HL-60 (cell line): ENCODE measurements at places on chromosomes 1 and 21.

DNA sequence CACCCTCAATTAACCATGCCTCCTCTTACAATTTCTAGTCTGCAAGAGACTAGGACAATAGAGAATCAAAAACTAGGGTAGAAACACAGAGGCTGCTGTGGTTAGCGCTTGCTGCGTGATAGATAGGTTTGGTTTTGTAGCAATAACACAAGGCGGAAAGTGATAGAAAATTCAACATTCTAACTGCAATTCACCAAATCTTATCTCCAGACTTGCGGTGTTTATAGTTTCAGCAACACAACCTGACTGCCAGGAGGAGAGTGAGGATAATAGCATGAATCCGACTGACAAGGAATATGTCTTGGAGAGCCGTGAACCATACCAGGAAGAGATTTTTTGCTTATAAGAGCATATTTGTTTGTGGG, 30.7 kb upstream of the IFNAR2 start:
- DNase-seq = no peak

GRCh38 chr21:41250519-41250918, 66.1 kb upstream of the FAM3B start:
- DNase-seq = no peak

- no peak for DNase-seq
Measured at GRCh38 chr21:33688353-33688752, 46.1 kb downstream of the ITSN1 start.

DNA sequence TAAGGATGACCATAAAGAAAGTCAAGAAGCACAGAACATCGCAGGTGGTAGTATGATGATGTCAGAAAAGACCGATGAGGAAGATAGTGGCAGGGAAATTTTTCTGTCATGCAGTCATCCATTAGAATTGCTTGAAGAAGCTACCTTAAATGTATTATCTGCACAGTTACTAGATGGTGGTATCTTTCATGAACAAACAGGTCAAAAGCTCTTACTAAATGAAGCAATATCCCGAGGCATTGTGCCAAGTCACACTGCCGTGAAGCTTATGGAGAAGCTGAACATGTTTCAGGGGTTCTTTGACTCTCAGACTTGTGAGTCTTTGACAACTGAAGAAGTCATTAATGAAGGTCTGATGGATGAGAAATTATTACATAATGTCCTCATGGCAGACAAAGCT, 128.8 kb downstream of the MACF1 start:
- no peak for DNase-seq

DNA sequence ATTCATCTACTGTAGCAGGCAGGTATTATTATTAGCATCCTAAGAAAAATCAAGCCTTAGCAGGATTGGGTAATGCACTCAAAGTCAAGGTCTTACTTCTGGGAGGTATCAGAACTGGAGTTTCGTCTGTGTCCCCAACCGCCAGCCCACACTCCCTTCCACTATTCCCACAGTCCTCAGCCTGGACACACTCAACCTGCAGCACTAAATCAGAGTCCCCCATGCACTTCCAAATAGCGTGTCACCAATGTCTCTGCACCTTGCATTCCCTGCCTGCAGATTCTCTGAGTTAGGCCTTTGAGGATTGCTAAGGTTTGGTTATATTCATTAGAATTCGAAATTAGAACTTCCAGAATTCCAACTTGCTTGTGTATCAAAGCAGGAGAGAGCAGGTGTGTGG, 3.9 kb downstream of the LYPD8 start:
- no peak for DNase-seq

DNA sequence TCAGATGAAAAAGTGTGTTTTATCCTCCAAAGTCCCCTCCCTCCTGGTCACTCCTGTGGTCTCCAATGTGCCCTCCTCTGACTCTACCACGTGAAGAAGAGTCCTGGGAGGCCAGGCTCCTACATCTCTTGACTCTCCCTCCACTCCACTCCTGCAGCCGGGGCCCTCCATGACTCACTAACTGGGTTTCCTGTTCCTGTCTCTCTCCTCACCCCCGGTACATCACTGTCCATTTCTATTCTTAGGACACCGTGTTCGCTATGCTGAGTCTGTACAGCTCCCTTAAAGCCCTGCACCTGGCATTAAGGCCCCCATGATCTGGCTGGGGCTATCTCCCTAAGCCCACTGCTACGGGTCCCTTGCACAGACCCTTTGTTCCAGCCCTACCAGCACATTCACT, 93.4 kb downstream of the BCAR3 start:
- no peak for DNase-seq

GRCh38 chr21:23574932-23575331, 2032.3 kb downstream of the MRPL39 start:
- no peak for DNase-seq

DNA sequence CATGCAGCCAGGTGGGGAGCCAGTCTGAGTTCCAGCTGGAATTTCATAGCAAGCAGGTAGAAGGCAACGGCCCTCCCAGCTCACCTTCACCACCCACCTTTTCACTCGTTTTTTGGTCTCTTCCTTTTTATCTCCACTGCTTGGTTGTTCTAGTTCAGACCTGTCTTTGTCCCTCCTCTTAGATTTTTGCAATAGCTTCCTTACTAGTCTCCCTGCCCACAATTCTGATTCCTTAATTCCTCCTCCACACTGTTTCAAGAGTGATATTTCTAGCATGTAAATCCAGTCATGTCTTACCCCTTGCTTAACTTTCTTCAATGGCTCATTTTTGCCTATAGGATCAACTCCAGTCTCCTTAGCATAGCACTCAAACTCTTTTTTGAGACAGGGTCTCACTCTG, 119.6 kb downstream of the TMEM53 start:
- no peak for DNase-seq

DNA sequence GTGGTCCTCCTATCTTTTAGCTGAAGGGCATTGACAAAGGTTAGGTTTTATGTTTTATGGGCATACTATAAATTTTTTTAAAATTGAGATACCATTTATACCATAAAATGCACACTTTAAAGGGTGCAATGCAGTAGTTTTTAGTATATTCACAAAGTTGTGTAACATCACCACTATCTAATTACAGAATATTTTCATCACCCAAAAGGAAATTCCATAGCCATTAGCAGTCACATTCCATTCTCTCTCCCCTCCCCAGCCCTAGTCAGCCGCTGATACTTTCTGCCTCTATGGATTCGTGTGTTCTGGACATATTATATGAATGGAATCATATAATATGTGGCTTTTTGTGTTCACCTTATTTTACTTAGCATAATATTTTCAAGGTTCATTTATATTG, 135.8 kb upstream of the B3GALT2 start:
- DNase-seq = no peak

DNA sequence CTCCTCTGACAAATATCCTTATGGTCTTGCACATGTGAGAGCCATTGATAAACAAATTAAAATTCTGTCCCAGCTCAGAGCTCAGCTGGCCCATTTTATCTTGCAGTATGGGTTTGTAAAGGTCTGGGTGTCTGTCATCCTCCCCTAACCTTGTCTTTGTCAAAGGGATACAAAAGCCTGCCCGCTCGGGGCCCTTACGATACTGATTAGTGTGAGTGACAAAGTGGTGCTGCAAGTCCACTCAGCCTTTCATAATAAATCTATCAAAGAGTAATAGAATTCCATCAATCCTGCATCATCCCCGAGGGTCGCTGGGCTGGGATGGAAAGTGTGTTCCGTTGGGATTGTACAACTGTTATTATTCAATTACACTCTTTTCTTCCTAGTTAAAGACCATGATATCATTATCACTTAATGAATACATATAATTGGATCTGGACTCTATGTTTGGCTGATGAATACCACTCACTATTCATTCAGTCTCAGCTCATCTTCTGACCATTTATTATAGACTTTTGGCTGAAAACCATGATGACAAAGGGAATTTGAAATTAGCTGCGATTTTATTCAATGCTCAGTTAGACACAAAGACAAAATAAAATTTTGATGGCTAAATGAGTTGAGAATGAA, 122.5 kb upstream of the FOXD3 start:
- DNase-seq = no peak

- no peak for DNase-seq
Measured at GRCh38 chr1:203422116-203422515, 53.5 kb upstream of the PRELP start.

DNA sequence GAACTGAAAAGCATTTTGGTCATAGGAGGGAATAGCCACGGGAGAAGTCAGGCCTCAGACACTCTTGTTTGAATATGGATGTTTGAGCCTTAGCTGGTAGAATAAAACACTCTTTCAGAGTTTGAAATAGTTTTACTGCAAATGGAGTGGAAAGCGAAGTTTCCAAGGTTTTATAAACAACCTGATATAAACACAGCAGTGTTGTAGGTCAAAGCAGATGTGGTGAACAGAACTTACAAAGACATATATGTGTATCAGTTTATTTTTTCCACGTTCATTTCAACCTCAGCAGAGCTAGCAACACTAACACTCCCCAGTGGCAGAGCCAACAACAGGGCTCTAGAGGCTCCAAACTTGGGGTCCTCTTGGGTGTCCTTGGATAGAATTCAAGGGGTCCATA, 89.9 kb downstream of the WLS start:
- no peak for DNase-seq
